Activated CD4-positive, alpha-beta T cell treated with anti-CD3 and anti-CD28 coated beads, Interleukin-2, amount 10 ng/mL, durations not matched to agents 7 days and 5 days (primary cell): ENCODE measurements at places on chromosomes 6 and 20. TPM values are rescaled to one million over a fixed set of nuclear protein-coding genes. Genes with fewer than 3 reads are reported as not detected.

Gene CDH22
- not detected for total RNA-seq

Gene FNDC11
- 0.57 TPM for total RNA-seq

Gene WFDC12
- total RNA-seq: not detected

Gene SASH1
- total RNA-seq: 0.47 TPM

Gene JPH2
- not detected for total RNA-seq

GRCh38 chr6:3912361-3913076 lies 63.3 kb downstream of the FAM50B start:
- DNase-seq: no peak
- peaks cover 38% of the 10 kb centered on the region for H3K4me1 ChIP-seq
- H3K27ac ChIP-seq: no peak overlapping the region
- H3K36me3 ChIP-seq: peaks cover 9% of the 10 kb centered on the region

DNA sequence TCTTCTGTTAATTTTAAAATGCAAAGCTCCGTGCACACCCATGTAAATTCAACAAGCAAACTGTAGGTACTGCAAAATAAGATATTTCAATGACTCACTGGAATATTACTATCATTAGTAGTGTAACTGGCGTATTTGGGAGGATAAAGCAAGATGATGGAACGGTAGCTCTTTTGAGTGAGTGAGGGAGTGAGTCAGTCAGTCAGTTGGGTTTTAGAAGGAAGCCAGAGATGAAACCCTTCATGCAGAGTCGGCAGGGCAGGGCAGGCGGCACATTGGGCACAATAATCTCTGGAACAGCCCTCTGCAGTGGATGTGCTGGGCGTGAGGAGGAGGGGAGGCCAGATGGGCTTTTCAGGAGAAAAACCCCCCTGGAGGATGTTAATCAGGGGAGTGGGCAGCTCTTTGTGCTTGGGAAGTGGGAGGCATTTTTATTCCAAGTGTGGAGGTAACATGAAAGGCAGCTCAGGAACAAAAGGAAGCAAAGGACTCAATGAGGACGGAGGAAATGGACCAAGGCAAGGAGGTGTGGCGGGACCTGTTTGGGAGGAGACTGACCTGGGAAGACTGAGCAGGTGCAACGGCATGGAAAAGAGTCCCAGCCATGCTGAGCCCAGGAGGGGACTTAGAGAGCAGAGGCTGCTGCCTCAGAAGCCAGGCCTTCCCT lies 171.2 kb downstream of the ZDHHC14 start:
- peaks cover 46% of the 10 kb centered on the region for H3K4me1 ChIP-seq
- no peak overlapping the region for H3K4me3 ChIP-seq
- no peak for DNase-seq
- peaks cover 5% of the 10 kb centered on the region for H3K36me3 ChIP-seq

DNA sequence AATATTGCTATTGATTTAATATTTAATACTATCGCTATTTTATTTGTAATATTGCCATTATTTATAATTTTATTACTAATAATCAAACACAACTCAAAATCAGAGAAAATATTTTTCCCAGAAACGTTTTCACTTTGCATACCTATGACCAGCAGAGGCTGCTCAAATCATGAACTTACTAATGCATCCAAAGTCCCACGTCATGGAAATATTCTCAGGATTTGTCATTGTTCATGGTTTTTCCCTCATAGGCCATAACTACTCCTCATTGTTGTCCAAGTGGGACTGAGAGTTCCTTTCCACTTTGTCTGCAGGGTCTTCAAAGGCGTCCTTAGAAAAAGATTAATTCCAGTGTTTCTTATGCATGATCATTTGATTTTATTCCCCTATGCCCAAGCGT lies 344.8 kb downstream of the THBS2 start:
- no peak overlapping the region for H3K27ac ChIP-seq
- no peaks in the 10 kb centered on the region for H3K36me3 ChIP-seq
- DNase-seq: no peak

DNA sequence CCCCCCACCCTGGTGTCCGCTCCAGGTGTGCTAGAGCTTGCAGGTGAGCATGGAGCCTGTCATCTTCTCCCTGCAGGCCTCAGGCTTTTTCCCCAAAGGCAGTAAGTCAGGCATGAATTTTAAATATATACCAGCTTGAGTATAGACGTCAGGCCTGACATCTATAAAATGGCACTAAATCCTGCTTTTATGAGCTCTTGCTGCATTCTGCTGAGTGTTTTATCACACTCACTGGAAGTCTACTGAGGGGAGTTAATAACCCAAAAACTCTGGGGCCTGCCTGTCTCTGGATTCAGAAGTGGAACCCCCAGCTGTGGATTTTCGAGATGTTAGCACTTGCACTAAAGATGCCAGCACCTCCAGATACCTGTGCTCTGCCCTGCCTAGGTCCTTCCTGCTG lies 133.4 kb upstream of the TOP1 start:
- no peak for DNase-seq
- H3K4me3 ChIP-seq: no peak overlapping the region
- no peaks in the 10 kb centered on the region for H3K4me1 ChIP-seq

DNA sequence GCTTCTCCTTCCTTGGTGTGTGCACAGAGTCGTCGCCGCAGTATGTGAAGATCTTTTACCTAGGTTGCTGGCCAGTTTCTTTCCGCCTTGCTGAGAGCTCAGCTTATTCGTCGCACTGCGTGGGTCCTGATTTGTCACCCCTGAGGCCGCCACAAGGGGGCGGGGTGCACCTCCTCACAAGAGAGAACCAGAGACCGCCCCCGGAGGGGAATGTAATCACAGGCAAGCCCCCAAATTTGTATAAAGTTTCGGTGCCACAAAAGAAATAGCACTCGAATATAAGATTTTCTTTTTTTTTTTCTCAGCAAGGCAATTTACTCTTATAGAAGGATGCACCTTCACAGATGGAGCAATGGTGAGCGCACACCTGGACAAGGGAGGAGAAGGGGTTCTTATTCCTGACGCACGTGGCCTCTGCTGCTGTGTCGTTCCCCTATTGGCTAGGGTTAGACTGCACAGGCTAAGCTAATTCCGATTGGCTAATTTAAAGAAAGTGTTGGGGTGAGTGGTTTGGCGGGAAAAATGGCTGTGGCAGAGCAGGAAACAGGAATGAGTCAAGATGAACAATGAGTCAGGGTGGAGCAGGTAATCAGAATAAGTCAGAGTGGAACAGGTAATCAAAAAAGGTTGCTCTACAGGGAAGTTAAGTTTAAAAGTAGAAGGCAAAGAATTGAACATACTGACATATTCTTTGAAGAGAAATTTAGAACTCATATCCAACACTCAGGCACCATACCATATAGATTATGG lies 19.5 kb downstream of the NCOA3 start:
- H3K27ac ChIP-seq: no peak overlapping the region
- H3K27me3 ChIP-seq: no peaks in the 10 kb centered on the region
- H3K4me1 ChIP-seq: peaks cover 18% of the 10 kb centered on the region
- peaks cover 62% of the 10 kb centered on the region for H3K36me3 ChIP-seq
- H3K4me3 ChIP-seq: no peak overlapping the region

DNA sequence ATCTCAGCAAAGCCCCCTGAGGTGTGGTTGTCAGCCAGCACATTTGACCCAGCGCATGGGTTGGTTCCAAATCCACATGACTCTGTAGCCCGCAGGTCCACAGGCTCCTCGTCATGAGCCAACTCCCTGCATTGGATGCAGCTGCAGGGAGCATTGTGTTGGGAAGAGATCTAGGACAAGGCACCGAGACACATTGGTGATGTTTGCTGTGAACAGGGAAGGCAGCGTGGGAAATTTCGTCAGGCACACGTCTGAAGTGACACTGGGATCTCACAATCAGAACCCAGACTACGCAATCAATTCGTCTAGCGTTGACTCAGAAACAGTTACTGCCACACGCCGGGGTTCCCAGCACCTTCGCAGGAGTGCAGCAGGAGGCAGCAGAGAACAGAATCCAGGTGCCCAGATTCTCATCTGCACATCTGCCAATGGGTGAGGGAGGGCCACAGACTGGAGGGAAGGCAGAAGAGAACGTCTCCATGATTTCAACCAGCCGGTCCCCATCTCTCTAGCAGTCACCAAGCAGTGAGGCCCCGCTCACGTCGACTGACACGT lies 177.0 kb downstream of the TTLL2 start:
- H3K27me3 ChIP-seq: no peaks in the 10 kb centered on the region
- DNase-seq: no peak
- H3K27ac ChIP-seq: no peak overlapping the region

- H3K27me3 ChIP-seq: no peaks in the 10 kb centered on the region
- no peaks in the 10 kb centered on the region for H3K36me3 ChIP-seq
- DNase-seq: no peak
- no peak overlapping the region for H3K4me3 ChIP-seq
These were observed 125.9 kb upstream of the JAG1 start for GRCh38 chr20:10799735-10800134.

- no peaks in the 10 kb centered on the region for H3K36me3 ChIP-seq
- no peak overlapping the region for H3K4me3 ChIP-seq
- H3K27ac ChIP-seq: no peak overlapping the region
- no peaks in the 10 kb centered on the region for H3K27me3 ChIP-seq
- DNase-seq: no peak
These were observed 721.1 kb upstream of the CITED2 start for GRCh38 chr6:140095532-140095931.

DNA sequence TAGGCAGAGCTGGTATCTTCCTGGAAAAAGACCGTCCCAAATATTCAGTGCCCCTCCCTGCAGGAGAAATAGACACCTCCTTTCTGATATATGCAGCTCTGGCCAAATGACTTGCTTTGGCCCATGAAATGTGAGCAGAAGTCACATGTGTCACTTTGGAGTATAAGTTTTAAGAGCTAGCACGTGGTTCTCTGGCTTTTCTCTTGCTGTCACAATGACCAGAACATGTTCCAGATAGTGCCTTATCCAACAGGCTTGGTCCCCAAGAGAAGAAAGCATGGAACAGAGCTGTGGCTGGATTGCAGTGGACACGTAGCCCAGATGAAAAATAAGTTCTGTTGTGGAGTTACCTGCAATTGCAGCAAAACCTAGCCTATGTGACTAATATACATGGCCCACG lies 40.4 kb downstream of the UNC5CL start:
- no peaks in the 10 kb centered on the region for H3K4me1 ChIP-seq
- H3K27ac ChIP-seq: no peak overlapping the region
- no peak overlapping the region for H3K4me3 ChIP-seq
- no peak for DNase-seq
- H3K27me3 ChIP-seq: peaks cover 43% of the 10 kb centered on the region
- no peaks in the 10 kb centered on the region for H3K36me3 ChIP-seq

GRCh38 chr6:128487055-128487454 lies 33.3 kb downstream of the PTPRK start:
- H3K4me1 ChIP-seq: peaks cover 8% of the 10 kb centered on the region
- H3K27me3 ChIP-seq: peaks cover 3% of the 10 kb centered on the region
- DNase-seq: no peak
- H3K36me3 ChIP-seq: no peaks in the 10 kb centered on the region

GRCh38 chr6:147678253-147678652 lies 169.8 kb downstream of the SAMD5 start:
- no peak overlapping the region for H3K4me3 ChIP-seq
- no peaks in the 10 kb centered on the region for H3K4me1 ChIP-seq
- no peaks in the 10 kb centered on the region for H3K27me3 ChIP-seq
- H3K27ac ChIP-seq: no peak overlapping the region

GRCh38 chr6:133128191-133128590 lies 113.0 kb upstream of the EYA4 start:
- H3K4me3 ChIP-seq: no peak overlapping the region
- H3K27me3 ChIP-seq: no peaks in the 10 kb centered on the region
- no peak for DNase-seq

DNA sequence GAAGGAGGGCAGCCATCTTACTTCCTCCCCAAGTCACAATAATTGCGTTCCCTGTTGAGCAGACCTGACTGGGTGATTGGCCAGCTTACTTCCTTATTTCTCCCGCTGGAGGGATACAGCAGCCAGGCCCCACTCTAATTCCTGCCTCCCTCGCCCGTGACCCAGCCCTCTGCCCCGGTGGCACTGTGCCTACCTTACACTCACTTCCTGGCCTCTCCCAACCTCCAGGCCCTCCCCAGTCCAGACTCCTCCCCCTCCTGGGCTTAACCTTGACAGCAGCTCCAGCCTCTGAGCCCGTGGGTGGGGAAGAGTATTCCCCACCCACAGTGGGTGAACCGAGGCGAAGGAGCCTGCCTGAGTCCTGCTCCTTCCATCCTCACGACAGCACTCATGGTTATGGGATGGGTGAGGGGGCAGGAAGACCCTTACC lies 3.0 kb downstream of the BAK1 start:
- peaks cover 47% of the 10 kb centered on the region for H3K4me1 ChIP-seq
- DNase-seq: peak; percentile 26
- peak overlapping the region; percentile 94 for H3K27ac ChIP-seq
- H3K27me3 ChIP-seq: no peaks in the 10 kb centered on the region

DNA sequence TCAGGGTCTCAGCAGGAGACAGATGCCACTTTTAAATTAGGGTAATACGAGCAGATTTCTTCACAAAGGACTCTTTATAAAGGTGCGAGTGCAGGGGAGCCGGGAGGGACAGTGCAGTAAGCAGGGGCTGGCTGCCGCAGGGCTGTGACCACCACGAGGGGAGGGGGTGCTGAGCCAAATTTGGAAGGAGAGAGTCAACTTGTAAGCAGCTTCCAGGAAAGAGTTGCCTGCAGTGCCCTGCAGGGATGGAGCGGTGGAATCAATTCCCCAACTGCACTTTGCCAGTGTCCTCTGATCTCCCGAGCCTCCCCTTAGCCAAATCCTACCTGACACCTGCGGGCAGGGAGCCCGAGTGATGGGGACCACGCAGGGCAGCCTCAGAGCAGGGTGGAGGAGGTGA lies 13.9 kb upstream of the CCDC167 start:
- H3K4me1 ChIP-seq: peaks cover 66% of the 10 kb centered on the region
- H3K27ac ChIP-seq: peak overlapping the region; percentile 15
- no peaks in the 10 kb centered on the region for H3K27me3 ChIP-seq
- no peak for DNase-seq

- peak overlapping the region; percentile 97 for H3K4me3 ChIP-seq
These were observed 950 bp downstream of the KCTD20 start for GRCh38 chr6:36443471-36444428.

GRCh38 chr6:121549736-121550135 lies 114.3 kb downstream of the GJA1 start:
- H3K36me3 ChIP-seq: no peaks in the 10 kb centered on the region
- H3K4me3 ChIP-seq: no peak overlapping the region
- no peak overlapping the region for H3K27ac ChIP-seq
- no peaks in the 10 kb centered on the region for H3K4me1 ChIP-seq
- no peaks in the 10 kb centered on the region for H3K27me3 ChIP-seq

DNA sequence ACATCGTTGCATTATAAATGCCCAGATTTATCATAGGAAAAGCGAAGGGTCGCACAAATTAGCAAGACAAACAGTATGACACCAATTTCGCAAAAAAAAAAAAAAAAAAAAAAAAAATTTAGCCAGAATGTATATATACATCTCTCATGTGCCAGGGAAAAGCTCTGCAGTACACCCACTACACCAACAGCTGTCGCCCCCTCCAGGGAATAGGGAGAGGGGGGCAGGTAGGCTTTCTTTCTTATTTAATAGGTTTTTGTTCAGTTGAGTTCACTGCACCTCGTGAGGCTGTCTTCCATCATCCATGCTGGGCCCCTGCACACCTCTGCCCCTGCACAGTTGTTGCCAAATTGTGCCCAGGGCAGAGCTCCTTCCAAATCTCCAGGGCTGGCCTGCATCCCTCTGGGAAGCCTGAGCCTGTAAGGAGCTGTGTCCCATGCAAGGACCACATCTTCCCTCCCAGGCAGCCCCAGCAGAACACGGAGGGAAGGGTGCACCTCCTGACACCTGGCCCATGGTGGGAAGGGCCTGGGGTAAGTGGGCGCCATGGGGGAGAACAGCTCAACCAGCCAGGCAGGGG lies 85.4 kb downstream of the NINL start:
- no peaks in the 10 kb centered on the region for H3K4me1 ChIP-seq
- DNase-seq: no peak
- no peaks in the 10 kb centered on the region for H3K36me3 ChIP-seq
- H3K4me3 ChIP-seq: no peak overlapping the region
- no peaks in the 10 kb centered on the region for H3K27me3 ChIP-seq
